SW 1271 (cell line): ENCODE measurements at places on chromosomes 7 and 10.

GRCh38 chr10:131692176-131692575 is 208.6 kb upstream of the PPP2R2D start:
- no peak for DNase-seq

GRCh38 chr10:128258421-128258976 is 132.3 kb upstream of the MKI67 start:
- no peak for DNase-seq

DNA sequence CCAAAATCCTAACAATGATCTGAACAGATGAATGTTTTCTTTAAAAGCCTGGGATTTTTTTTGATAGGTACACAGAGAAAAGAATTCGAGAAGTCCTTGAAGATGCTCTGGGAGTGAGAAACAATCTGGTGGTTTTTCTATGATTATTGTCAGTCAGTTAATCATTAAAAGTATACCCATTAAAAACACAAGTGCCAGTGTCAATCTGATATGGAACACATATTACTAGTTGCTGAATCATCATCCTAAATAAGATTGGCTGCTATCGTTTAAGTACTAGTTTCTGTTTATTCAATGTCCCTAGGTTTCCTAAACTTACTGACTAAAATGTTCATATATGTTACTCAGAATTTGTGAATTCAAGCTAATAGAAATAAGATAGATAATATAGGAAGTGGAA is 16.1 kb downstream of the COL28A1 start:
- DNase-seq, result no peak

DNA sequence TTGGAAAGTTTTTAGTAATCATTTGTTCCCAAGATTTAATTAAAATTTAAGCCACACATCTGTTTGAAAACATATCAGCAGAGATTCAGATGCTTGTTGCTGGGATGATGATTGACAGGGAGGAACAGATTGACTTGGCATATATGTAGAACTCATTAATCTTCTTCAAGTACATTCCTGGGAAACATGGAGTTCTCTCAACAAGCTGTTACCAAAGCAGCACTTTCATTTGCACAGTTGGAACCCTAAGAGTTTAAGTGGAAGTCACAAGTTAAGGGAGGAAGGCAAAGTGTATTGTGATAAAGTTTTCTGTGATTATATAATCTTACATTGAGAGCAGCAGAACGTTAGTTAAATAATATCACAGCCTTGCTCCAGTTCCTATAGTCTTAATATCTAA is 485.4 kb upstream of the CELF2 start:
- DNase-seq, result no peak

DNA sequence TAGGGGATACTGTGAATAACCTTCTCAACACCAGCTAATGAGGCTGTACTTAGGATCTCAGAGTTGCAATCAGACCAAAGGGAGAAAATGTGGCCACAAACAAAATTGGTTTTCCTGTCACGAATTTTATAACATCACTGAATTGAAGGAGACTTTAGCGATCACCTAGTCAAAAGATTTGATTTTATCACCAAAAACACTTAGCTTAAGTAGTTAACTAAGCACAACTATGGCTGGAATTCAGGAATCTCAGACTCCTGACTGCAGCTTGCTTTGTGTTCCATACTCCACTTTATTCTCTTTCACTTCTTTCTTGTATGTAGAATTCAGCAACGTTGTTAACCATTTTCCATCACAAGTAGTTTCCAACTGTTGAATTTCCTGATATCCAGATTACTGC is 152.0 kb downstream of the SLC16A9 start:
- no peak for DNase-seq

- DNase-seq, result no peak
Observed at GRCh38 chr10:114403541-114404161, 651 bp downstream of the AFAP1L2 start.

DNA sequence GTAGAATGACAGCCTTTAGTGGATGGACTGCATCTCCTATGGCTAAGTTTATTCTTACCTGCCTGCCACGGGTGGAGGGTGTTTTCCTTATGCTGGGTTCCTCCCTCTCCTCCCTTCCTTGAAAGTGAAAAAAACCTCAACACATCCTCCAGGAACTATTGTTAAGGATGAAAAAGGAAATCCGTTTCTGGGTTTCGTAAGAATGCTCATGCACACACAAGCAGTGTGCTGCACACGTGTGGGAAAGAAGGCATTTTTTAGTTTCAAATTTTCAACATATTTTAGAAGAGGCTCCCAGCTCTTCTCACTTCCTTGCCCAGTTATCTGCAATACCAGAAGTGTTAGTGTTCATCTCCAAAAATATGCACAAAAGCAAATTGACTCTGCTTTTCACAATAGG is 90.6 kb downstream of the FAM171A1 start:
- no peak for DNase-seq

DNA sequence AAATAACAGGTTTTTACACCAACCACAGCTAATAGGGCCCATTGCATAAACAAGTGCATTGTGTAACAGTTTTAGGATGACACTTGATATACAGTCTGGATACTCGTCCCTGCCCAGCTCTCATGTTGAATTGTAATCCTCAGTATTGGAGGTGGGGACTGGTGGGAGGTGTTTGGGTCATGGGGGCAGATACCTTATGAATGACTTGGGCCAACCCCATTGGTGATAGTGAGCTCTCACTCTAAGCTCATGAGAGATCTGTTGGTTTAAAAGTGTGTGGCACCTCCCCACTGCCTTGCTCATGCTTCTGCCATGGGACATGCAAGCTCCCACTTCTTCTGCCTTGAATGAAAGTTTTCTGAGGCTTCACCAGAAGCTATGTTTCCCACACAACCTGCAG is 136.7 kb downstream of the PDE1C start:
- no peak for DNase-seq

- no peak for DNase-seq
Observed at GRCh38 chr7:74569501-74570075, 87.9 kb upstream of the GTF2I start.

DNA sequence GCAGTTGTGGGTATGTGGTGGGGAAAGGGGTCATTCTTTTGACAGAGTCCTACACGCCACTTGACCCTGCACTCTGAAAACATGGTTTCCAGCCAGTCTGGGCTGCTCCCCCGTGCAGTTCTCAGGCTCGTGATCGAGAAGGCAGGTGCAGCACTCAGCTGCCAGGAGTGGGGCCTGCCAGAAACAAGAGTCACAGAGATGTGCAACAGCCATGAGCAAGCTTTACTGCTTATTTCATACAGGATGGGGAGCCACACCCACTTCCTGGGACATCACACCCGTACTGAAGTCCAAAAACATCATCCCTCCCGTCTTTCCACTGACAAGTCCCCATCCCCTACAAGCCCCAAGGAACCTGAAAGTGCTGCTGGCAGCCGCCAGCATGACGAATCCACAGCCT is 9.3 kb downstream of the ATG9B start:
- DNase-seq, result no peak

GRCh38 chr7:103521937-103522336 is 75.9 kb upstream of the SLC26A5 start:
- no peak for DNase-seq

DNA sequence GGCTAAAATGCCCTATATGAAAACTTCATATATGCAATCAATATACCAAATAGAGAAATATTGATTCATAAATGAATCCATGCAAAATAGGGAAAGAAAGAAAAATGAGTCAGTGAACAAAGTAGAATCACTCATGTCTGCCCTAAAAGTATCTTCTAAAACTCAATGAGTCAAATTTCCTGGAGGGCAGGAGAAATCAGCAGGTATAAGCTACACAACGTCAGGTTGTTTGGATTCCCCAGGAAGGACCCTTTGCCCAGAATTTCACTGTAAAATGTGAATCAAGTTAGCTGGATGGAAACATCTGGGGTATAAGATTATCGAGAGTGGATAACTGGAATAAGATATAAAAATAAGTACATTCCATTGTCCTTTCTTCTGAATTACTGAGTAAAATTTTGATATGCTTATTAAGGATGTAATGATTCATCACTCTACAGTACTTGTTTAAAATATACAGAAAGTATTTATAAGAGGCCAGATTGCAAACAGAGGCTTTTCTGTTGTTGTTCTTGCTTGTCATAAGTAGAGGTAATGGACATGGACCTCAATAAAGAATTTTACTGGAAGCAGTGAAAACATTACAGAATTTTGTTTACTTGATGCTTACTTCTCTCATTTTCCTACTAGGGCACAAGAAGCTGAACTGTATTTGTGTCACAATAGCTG is 99.0 kb downstream of the AGMO start:
- DNase-seq, result no peak
